Activated naive CD8-positive, alpha-beta T cell treated with anti-CD3 and anti-CD28 coated beads for 36 hours (primary cell): ENCODE measurements at places on chromosomes 4 and X.

DNA sequence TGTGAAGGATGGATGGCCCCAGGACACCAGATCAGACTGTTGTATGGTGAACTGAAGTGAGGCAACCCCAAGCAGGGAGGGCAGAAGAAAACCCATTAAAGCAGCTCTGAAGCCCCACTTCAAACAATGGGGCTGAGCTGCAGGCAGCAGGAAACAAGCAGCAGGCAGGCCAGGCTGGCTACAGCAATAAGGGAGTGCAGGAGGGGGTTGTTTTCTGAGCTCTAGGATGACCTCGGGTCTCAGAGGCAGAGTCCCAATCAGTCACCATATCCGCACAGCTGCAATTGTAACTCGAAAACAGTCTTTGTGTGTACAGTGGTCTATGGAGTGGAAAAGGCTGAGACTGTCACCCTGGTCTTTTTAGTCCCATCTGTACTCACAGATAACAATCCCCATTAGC, 90.4 kb downstream of the COL4A6 start:
- DNase-seq = no peak

GRCh38 chr4:81704461-81704860, 232.8 kb upstream of the RASGEF1B start:
- no peak for DNase-seq

- DNase-seq = peak; percentile 75
Observed at GRCh38 chr4:1410491-1411325, 4.5 kb upstream of the NKX1-1 start.

DNA sequence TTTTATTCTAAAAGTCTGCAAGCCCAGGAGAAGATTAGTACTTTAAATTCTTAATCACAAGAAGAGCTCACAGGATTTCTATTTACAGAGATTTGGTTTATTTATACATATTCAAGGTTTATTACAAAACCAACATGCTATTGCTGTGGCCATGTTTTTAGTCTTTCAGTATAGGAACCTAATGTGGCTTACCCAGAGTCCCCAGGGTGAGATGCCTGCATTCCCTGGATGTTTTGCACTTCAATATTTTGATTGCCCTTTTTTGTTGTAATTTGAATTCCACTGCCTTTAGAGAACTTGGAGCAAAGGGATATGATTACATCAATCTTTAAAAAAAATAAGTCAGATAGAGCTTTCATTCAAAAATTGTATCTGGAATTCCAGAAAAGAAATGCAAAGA, 146.0 kb upstream of the FRMPD4 start:
- no peak for DNase-seq

- DNase-seq = peak; percentile 60
Observed at GRCh38 chr4:104942990-104943743, 203.5 kb upstream of the TET2 start.

GRCh38 chr4:35711127-35711526, 533.2 kb downstream of the ARAP2 start:
- no peak for DNase-seq

DNA sequence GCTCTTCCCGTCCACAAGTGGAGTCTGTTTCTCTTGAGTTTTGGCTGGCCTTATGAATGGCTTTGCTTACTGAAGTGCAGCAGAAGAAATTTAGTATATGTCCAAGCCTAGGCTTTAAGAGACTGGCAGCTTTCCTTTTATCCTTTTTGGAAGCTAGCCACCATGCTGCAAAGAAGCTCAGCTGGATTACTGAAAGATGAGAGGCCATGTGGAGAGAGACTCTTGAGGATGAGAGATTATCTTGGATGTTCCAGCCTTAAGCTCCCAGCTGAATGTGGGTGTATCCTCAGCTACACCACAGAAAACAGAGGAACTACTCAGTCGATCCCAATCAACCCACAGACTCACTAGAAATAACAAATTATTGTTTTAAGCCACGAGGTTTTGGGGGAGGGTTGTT, 12.5 kb downstream of the CCNG2 start:
- DNase-seq = no peak

DNA sequence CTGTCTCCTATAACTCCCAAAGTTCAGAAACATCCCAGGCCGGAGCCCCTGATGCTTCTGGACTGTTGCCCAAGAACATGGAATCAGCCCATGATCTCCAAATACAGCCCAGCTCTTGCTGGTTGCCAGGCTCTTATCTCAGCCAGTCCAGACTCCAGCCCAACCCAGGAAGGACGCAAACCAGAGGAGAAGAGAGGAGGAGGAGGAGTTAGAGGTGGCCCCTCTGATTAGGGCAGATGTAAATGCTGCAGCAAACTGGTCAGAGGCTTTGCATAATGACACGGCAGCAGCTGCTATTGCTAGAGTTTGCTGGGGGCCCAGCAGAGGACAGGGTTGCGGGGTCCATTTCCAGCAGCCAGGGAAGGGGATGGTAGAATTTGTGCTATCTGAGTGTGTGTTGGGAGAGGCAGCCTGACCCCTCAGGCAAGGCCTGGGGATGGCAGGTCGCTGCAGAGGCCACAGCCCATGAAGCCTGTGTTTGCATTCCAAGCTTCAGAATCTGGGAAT, 4.2 kb upstream of the OTUD5 start:
- no peak for DNase-seq

- no peak for DNase-seq
Observed at GRCh38 chrX:110310000-110310790, 7.7 kb downstream of the AMMECR1 start.

DNA sequence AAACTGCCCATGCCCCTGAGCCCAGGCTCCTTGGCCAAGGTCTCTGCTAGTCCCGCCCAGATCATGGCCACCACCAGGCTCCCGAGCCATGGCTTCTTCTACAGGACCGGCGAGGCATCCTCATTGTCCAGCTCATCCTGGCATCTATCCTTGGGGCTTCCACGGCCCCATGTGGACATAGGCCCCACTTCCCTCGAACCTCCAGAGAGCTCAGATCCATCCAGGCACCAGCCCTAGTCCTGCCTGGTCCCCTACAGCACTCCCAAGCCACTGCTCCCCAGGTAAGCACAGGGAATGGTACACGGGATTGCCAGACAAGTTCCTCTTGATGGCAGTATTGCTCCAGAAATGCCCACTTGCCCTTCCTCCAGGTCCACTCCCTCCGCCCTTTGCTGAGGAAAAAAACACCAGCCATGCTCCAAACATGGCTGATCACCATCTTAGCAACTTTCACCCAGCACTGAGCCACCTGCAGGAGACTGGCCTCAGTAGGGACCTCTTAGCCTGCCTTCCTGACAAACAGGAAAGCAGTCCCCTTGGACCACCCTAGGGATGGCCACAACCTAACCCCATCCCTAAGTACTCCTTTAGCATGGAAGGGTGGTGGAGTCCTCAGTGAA, 272.1 kb upstream of the AGTR2 start:
- DNase-seq = no peak

DNA sequence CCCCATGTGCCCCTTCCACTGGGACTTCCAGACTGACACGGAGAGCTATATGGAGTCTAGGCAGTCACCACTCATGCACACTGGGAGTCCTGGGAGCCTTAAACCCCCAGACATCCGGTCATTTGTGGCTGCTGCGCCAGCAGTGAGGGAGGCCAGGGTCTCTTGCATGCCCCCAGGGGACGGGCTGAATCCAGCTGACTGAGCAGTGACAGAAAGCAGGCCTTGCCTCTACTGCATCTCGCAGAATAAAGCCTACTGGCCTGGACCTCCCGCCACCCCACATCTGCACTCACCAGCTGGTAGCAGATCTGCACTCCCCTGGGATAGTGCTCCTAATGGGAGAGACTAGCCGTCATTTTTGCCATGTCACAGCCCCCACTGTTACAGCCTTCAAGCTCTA, 1234.2 kb downstream of the FAM133A start:
- DNase-seq = no peak

DNA sequence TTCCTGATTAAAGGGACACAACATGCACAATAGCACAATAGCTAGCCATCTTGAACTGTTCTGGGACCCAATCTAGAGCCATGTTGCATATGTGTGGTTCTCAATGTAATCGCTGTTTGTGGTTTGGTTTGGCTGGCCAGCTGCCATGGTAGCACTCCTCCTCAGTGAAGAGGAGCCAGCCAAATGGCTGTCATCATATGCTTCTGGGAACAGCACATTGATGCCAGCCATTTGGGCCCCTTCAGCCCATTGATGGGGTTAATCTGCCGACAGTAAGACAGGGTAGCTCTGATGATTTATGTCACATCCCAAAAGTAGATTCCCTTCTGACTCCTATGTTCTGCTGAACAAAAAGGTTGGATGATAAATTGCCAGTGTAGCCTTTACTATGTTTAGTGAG, 48.5 kb downstream of the AWAT2 start:
- DNase-seq = no peak

DNA sequence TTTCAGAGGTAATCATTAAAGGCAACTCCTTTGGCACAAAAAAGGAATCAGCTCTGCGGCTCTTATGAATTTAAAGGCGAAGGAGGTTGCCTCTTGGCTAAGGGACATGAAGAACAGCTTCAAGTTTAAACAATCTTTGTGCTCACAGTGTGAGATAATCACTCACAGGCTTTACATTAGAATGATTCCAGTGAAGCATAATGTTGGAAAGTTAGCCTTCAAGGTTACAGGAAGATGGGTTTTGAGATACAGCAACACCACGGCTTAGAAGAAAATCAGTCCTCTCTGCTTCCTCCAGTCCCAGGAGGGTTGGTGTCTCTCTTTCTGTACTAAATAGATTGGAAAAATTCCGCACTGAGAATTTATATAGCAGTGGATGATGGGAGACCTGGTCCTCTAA, 11.6 kb upstream of the SCD5 start:
- DNase-seq = no peak

GRCh38 chrX:39560271-39560670, 537.5 kb downstream of the BCOR start:
- no peak for DNase-seq

- DNase-seq = no peak
Observed at GRCh38 chrX:79065696-79066095, 78.8 kb upstream of the GPR174 start.

DNA sequence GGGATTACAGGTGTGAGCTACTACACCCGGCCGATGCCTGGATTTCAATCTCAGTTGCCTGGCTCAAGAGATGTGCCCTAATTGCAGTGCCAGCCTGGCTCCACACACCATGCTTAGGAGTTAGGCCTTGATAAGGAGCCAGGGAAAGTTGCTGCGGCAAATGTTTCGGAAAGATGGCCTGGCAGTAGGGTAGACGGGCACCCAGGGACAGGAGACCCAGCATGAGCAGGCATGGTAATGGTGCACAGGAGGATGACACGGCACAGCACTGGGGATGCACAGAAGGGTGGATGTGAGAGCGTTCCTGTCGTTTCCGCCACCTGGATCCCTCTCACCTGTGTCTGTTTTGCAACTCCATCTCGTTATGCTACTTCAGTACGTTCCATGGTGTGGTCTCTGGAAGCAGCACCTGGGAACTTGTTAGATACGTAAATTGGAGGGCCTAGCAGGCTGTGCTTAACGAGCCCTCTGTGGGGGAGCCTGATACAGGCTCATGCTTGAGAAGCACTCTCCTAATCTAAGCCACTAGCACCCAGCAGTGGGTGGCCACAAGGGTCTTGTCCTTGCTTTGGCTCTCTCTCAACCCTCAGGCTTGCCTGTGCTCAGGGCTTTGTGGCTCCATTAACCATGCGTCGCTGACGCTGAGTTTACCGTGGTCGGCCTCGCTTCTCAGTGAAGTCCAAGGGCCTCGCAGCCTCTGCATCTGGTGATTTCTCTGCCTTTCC, 20.3 kb downstream of the RNF4 start:
- DNase-seq = no peak

GRCh38 chr4:56764775-56765174, 56.7 kb downstream of the SPINK2 start:
- no peak for DNase-seq

- no peak for DNase-seq
Observed at GRCh38 chrX:135910251-135910650, 16.7 kb downstream of the SAGE1 start.

GRCh38 chr4:158912806-158913205, 144.0 kb downstream of the FNIP2 start:
- DNase-seq = no peak

GRCh38 chr4:5900844-5901243, 8.0 kb upstream of the CRMP1 start:
- no peak for DNase-seq

DNA sequence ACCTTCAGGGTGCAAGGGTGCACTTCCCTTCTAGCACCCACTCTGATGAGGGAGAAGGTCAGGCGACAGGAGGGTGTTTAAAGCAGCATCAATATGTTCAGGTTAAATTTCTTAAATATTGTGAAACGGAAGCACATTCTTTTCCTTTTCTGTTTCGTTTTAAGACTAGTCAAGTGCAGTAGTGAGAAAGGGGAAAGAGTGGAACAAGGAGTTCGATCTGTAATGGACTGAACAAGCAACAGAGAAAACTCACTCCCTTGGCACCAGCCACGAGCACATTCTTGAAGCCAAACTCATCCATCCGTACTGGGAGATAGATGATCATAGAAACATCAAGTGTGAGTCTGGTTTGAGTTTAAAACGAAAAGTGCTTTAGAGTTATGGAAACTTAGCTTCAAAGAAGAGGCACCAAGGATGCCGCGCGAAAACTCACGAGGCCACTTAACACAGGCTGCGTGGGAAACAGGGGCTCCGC, 815 bp downstream of the FAM53A start:
- no peak for DNase-seq

GRCh38 chrX:133636009-133636408, 220.7 kb upstream of the GPC4 start:
- no peak for DNase-seq

GRCh38 chr4:19844446-19844845, 407.3 kb upstream of the SLIT2 start:
- DNase-seq = no peak

DNA sequence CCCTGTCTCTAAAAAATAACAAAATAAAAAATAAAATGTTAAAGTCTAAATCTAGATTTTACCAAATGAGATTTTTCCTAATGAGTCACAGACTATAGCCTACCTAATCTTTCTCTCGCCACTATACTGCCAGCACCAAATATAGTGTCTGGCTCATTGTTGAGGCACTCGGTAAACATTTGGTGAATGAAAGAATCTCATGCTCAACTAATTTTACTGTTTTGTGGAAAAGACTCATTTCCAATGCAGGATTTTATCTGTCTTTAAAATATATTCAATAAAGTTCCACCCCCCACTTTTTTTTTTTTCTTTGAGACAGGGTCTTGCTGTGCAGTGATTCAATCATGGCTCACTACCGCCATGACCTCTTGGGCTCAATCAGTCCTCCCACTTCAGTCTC, 71.5 kb downstream of the PLS3 start:
- DNase-seq = no peak

GRCh38 chr4:148542922-148543623, 100.9 kb upstream of the NR3C2 start:
- no peak for DNase-seq

- DNase-seq = no peak
Observed at GRCh38 chr4:33073811-33074210, 2353.6 kb downstream of the PCDH7 start.

- DNase-seq = no peak
Observed at GRCh38 chr4:4486969-4487368, 54.9 kb downstream of the STX18 start.
